ENCODE measurements at places on chromosomes 12 and 14.

DNA sequence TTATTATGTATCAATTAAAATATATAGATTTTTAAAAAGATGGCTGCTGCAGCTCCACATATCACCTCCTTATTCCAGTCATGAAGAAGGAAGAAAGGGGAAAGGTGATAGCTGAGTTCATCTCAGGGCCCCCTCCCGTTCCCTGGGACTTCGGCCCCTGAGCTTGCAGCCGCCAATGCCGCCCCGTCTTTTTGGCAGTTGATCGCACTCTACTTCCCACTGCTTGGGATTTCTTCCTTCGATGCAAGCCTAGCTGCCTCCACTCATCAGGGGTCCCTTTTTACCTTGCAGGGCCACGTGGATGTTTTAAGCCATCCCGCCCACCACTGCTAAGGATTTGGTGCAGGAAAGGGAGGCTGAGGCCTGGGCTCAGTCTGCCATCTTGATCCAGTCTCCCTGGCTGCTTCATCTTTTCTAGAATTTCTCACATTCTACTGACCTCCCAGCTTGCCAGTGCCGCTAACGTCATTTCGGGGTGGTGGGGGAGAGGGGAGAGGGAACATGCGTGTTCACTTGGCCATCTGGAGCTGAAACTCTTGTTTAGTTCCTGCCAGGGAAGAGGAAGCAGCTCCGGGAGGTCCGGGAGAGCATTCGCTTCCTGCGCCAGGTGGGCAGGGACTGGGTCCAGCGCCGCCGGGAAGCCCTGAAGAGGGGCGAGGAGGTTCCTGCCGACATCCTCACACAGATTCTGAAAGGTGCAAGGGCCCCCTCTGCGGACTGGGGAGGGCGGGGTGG, 31.3 kb downstream of the CYP46A1 start:
- DNase-seq = no peak

DNA sequence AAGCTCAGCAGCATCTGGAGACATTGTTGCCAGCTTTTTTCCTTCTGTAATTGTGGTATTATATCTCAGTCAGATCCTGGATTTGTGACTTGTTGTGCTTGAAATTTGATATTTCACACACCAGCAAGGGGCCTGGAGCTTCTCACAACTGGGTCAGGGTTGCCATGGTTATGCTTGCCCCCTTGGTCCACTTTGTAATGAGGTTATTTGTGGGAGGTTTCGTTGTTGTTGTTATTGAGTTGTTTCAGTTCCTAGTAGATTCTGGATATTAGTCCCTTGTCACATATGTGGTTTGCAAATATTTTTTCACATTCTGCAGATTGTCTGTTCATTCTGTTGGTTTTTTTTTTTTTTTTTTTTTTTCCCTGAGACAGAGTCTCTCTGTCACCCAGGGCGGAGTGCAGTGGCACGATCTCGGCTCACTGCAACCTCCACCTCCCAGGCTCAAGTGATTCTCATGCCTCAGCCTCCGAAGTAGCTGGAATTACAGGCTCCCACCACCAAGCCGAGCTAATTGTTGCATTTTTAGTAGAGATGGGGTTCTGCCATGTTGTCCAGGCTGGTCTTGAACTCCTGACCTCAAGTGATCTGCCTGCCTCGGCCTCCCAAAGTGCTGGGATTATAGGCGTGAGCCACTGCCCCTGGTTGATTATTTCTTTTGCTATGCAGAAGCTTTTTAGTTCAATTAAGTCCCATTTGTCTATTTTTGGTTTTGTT, 80.6 kb upstream of the ETV6 start:
- DNase-seq = no peak

DNA sequence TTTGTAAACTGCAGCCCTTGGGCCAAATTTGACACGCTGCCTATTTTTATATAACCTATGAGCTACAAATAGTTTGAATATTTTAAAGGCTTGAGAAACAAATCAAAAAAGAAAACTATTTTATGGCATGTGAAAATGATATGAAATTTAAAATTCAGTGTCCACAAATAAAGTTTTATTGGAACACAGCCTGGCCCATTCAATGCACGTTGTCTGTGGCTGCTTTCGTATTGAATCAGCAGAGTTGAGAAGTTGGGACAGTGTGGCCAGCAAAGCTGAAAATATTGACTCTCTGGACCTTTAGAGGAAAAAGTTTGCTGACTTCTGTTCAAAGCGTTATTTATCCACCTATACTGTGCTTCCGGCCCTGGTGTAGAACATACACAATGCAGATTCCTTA, 654.2 kb downstream of the MED13L start:
- DNase-seq = no peak

GRCh38 chr12:46103559-46104383, 113.4 kb upstream of the SCAF11 start:
- no peak for DNase-seq

DNA sequence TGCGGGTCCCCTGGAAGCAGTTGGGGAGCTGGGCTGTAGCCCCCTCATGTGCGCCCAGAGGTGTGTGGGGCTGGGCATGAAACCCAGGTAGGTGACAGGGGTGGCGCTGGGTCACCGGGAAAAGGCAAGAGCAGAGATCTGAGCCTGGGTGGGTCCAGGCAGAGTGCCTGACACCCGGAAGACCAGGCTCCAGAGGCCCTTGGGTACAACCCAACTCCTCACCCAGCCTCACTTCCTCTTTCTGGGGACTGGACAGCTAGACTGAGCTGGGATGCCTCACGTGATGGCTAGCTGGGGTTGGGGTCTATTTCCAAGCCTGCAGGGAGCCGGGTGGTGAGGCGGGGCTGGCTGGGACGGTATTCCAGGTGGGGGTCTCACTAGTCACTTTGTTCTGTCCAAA, 16.3 kb upstream of the CYP46A1 start:
- DNase-seq = no peak

DNA sequence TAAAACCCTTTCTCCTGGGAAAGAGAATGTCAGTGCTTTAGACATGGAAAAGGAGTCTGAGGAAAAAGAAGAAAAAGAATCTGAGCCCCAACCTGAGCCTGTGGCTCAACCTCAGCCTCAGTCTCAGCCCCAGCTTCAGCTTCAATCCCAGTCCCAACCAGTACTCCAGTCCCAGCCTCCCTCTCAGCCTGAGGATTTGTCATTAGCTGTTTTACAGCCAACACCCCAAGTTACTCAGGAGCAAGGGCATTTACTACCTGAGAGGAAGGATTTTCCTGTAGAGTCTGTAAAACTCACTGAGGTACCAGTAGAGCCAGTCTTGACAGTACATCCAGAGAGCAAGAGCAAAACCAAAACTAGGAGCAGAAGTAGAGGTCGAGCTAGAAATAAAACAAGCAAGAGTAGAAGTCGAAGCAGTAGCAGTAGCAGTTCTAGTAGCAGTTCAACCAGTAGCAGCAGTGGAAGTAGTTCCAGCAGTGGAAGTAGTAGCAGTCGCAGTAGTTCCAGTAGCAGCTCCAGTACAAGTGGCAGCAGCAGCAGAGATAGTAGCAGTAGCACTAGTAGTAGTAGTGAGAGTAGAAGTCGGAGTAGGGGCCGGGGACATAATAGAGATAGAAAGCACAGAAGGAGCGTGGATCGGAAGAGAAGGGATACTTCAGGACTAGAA, 6.1 kb downstream of the PNN start:
- no peak for DNase-seq

DNA sequence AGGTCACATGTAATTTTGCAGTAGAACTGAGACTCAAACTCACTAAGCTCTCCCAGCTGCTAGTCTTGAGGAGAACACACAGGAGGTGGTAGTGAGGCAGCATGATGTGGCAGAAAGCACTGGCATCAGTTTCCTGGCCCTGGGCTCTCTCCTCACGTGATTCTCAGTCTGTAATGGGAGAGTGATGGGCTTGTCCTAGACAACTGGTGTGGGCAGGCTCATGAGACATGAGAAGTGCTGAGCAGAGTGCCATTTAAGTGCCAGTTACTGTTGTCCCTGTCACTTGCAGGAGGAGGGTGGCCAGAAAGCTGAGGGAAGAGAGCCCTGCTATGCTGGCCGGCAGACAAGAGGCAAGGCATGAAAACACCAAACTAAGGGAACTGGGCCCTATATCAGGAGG, 48.5 kb upstream of the OVCH1 start:
- no peak for DNase-seq

DNA sequence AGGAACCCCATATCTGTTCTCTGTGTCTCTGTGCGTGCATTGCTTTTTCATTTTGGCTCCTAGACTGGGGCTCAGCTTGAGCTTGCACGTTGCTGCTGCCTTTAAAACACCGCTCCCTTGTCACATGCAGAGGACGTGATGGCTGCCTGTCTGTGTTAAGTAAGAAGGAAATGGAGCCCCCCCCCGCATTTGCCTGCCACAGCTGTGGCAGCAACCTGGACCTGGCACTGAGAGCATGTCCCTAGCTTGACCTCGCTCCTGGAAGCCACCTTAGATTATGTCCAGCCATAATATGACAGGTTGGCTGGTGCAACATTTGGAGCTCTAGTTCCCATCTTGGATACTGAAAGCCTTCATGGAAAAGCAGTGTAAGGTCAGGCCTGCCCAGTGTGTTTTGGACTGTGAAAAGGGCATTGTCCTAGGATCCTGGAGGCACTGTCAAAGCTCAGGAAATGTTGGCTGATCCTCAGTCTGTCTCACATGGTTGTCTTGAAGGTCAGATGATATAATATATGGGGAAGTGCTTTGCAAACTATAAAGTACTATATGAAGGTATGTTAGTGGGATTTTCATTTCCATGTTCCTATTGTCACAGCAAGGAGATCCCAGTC, 73.8 kb downstream of the PRKCH start:
- no peak for DNase-seq

DNA sequence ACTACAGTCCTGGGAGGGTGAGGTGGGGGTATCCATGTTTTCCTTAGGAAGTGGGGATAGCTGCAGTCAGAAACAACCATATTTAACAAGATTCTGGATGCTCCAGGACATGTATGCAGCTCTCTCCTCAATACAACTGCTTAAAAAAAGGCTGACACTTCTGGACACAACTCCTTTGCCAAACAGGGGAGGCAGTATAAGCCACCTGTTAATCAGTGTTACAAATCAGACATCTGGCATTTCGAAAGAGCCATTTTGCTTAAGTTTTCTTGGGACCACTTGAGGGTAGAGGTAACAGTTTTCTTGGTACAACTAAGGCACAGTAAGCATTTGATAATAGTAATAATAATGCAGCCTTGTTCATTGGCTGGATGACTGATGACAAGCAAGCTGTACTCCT, 47.1 kb downstream of the RPGRIP1 start:
- no peak for DNase-seq

DNA sequence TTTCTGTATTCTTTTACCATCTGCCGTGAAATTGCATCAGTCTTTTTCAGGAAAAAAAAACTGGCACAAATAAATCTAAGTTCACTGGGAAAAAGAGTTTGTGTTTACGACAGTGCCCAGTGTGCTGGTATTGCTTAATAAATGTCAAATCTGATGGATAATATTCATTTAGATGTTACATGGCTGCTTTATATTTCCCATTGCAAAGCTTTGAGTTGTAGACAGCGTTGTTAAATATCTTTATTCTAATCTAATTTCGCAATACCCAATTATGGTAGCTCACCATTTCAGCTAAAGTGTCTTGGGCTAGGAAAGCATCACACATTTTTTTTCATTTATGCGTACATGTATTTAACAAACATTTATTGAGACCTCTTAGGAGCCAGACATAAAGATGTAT, 1994.5 kb upstream of the FLRT2 start:
- no peak for DNase-seq

DNA sequence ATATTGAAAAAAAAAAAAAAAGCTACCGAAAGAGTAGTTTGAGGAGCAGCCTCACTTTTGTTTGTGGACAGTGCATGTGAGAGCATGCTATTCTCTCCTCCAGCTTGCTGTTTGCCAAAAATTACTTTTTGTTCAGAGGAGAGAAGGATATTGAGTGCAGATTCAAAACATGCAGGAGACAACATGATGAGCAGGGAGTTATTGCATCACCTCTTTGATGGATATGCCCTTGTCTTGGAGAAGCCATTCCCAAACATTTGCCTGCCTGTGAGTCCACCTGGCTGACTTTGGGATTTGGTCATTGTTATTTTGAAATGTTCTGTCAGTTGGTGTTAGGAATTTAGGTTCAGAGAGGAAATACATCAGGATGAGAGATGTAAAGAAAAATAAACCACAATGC, 2.4 kb downstream of the C12orf75 start:
- DNase-seq = no peak

GRCh38 chr12:79267580-79267979, 403.0 kb downstream of the SYT1 start:
- DNase-seq = no peak

DNA sequence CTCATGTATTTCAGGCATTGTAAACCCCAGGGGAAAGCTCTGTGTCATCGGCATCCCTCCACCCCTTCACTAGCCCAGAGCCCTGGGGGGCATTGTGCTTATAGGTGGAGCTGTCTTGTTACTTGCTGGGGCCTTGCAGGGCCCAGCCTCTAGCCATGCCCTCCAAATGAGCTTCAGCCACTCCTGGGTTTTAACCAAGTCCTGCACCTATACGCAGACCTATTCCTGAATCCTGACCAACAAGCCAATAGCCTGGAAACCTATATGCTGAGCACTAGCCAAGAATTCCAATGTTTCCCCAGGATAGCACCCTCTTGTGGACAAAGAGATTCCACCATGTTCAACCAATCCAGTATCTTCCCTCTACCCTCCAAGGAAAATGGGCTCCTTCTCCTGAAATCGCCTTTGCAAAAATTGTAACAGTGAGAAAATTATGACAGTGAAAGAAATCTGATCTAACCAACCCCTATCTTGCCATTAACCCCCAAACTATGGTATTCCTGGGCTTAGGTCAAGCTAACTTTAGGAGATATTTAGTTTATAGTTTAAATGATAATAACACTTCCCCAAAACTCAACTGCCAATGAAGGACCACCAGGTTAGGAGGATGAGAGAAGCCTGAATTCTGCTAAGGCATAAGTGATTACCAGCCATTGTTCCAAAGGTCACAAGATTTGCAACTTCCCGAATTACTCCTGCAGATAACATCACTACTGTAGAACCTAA, 55.5 kb downstream of the TTC7B start:
- no peak for DNase-seq

DNA sequence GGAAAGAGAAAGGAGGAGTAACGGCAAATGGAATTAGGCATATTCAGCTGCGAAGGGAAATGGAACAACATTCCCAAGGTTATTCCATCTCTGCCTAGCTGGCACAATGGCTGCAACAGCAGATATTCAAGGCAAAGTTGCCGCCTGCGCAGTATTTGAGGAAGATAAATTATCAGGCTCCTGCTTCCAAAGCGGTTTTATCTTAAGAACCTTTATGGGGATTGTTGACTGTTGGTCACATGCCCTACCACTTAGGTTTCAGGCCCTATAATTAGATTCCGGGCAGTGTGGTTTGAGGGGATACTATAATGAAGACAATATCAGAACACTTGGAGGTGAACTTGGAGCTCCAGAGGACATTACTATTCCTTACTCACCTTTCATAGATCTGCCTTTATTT, 99.7 kb downstream of the FGD4 start:
- DNase-seq = no peak
